ENCODE measurements at places on chromosomes 1 and 21.

GRCh38 chr1:29504196-29504595 is 267.9 kb downstream of the PTPRU start:
- DNase-seq, result peak; percentile 83

DNA sequence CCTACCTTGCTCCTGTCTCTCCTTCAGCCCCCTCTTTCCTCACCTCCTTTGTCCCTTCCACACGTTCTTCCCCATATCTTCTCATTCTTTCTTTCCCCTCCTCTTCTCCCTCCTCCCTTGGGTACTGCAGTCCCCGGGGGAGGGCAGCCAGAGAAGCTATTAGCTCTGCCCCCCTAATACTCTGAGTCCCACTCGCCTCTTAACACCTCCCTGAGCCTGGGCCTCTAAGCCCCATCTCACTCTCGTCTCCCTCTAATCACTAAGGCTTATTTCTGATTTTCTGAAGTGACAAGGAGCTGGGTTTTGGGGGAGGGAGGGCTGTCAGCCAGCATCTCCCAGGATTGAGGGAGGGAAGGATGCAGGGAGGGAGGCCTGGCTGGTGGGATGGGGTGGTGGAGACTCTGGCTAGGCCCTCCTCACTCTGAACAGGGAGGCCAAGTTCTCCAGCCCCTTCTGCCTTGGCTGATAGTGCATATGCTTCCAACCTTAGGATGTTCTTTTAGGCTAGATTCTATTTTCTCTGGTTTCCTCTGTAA is 25.6 kb upstream of the DMBX1 start:
- no peak for DNase-seq

- DNase-seq, result no peak
Measured at GRCh38 chr1:8813016-8813763, 4.2 kb downstream of the RERE start.

- no peak for DNase-seq
Measured at GRCh38 chr1:115090186-115090490, 835 bp upstream of the TSPAN2 start.

DNA sequence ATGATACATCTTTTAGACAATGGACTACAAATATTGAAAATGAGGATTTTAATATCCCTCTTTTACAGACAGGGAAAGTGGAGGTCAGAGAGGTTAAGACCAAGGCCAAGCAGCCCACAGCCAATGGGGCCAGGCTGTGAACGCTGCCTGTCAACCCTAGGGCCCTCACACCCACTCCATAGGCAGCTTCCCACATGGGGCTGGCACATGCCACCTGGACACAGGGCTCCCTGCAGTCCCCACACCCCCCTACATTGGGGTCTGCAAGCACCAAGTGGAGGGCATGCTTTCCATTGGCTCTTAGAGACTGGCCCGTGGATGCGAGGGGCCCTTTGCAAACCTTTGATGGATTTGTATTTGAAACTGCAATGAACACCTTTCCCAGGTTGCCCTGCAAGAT is 348.5 kb upstream of the VAMP3 start:
- DNase-seq, result no peak

DNA sequence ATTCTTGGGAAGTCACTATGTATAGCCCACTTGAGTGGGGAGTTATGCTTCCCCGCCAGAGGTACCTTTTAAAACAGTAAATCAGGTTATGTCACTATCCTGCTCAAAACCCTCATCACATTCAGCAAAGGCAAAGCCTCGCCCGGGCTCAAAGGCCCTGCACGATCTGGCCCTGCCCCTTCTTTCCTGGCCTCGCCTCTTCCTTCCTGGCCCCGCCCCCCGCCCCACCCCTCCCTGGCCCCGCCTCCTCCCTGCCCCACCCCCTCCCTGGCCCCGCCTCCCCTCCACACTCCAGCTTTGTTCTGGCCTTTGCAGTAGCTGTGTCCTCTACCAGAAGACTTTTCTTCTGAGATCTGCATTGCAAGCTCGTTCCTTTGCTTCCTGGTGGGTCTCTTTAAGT is 6.6 kb downstream of the LDLRAD2 start:
- DNase-seq, result peak; percentile 51

DNA sequence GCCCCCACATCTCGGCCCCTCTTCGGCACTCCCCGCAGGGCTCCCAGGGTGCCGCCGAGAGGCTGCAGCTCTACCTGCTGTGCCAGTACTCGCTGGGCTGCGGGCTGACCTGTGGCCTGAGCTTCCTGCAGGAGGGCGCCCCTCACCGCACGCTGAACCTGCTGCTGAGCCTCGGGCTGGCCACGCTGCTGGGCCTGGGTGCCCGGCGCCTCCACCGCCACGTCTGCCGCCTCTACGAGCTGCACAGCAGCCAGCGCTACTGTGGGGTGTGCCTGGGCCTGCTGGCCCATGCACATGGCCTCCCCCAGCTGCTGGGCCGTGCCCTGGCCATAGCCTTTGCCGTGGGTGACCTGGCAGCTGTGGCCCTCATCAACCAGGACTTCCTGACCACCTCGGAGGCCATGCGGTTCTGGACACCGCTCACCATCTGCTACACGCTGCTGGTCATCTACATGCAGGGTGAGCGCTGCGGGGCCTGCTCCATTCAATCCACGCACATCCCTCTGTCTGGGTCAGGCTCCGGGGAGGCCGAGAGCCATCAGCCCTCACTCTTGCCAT is 1.9 kb downstream of the TMEM82 start:
- DNase-seq, result no peak

Data from adipocyte (in vitro differentiated cells).